ENCODE measurements at places on chromosomes 6 and 20. TPM values are rescaled to one million over a fixed set of nuclear protein-coding genes. Genes with fewer than 3 reads are reported as not detected.
A peak's percentile ranks its signal among the peaks of the same experiment; 100 is the strongest.

The STX11 gene
- 21.5 TPM for total RNA-seq

The LAMA2 gene
- 150 TPM for total RNA-seq

The SLC24A3 gene
- total RNA-seq = 3.7 TPM

The RNASET2 gene
- total RNA-seq = 24.2 TPM

The SDHAF4 gene
- total RNA-seq = 8.0 TPM

The BTN1A1 gene
- total RNA-seq = not detected

The SEMG2 gene
- total RNA-seq = not detected

GRCh38 chr20:14919501-14920081 lies 582.2 kb upstream of the FLRT3 start:
- DNase-seq = no peak

DNA sequence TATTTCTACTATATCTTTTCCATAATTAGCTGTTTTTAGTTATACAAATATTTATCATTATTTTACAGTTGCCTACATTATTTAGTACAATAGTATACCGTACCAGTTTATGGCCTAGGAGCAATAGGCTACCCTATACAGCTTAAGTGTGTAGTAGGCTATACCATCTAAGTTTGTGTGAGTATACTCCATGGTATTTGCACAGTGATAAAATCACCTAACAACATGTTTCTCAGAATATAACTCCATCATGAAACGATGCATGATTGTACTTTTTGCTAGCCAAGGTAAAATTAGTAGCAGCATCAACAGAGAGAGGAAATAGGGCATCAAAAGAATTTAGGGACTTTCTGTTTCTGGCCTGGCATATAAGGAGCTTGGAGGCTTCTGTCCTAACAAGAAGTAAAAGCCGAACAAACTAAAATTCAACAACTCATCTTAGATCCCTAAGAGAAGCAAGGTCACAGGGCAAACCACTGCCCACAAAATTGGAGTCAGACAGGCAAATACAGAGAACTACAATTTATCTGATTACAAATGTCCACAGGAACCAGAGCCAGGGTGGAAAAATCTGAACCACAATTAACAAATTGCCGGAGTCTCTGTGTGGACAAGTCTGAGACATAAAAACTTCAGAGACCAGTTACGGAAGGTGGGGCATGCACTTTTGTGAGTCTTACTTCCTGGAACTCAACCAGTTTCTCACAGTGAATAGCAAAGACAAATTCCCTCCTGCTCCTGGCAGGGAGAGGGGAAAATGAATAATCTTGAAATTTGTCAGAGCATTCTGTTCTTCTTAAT lies 671.4 kb downstream of the RFPL4B start:
- DNase-seq = peak; percentile 64

- no peak for DNase-seq
These were observed 210.8 kb upstream of the FUT9 start for GRCh38 chr6:95804847-95805541.

- no peak for DNase-seq
These were observed 40.3 kb upstream of the TENT5A start for GRCh38 chr6:81792826-81793225.

- no peak for DNase-seq
These were observed 167.3 kb downstream of the ARHGAP18 start for GRCh38 chr6:129542705-129543104.

- DNase-seq = no peak
These were observed 88.1 kb downstream of the ERMARD start for GRCh38 chr6:169839493-169839892.

DNA sequence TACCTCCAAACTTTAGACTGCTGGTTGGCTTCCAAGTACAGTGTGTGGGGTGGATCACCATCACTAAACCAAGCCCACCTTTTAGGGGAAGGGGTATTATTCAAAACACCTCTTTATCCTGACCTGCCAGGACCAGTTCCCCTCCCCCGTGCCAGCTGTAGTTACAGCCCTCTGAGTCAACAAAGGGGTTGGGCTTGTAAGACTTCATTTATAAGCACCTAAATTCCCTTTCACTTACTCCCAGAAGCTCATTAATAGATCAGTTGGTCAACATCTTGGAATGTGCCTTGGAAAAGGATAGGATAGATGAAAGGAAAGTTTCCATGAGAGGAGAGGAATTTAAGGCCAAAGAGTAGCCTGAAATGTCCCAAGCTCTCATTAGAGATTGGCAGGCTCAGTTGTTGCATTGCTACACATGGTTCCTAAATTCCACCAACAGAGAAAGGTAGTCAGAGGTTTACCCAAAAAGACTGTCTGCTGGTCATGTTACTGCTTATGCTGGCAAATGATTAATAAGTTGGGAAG lies 59.2 kb downstream of the TNFAIP3 start:
- no peak for DNase-seq

- no peak for DNase-seq
These were observed 23.0 kb downstream of the NHLRC1 start for GRCh38 chr6:18099511-18099910.

- no peak for DNase-seq
These were observed 72.8 kb upstream of the CNR1 start for GRCh38 chr6:88238901-88239300.

DNA sequence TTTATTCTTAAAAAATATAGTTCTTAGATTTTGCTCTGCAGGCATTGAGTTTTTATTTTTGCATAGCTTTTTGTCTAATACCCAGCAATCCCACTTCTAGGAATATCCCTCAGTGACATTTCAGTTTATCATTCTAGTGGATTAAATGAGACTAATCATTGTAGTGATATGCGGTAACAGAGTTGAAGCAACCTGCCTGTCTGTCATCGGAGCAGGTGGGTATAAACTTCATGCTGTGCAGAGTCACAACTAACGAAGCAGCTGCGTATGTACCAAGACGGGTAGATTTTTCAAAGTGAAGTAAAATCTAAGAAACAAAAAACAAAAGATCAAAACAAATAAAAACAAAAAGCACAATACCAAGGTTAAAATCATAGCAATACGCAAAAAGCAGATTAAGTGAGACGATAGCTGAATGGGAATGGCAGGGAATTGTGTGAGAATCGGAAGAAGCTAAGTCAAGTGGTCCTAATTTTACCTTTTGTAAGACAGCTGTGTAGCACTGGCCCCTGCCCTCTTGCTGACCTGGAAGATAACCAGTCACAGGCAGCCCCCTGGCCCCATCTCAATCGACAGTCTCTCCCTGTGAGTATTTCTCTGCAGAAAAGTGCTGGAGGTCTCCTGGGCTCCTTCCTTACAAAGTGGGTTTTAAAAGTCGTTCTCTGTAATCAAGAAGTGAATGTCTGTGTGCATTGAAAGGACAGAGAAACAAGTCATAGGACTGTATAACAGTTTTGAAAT lies 169.2 kb downstream of the OR2B2 start:
- no peak for DNase-seq
